Calu3 (cell line): ENCODE measurements at places on chromosomes 2 and 18. TPM values are rescaled to one million over a fixed set of nuclear protein-coding genes. Genes with fewer than 3 reads are reported as not detected.
A peak's percentile ranks its signal among the peaks of the same experiment; 100 is the strongest.

Gene UGT1A10
- total RNA-seq: 107 and 120 TPM in 2 replicates

Gene PLB1
- total RNA-seq: 0.83 and 1.6 TPM in 2 replicates

Gene AMER3
- total RNA-seq: not detected in 2 replicates

Gene HOXD13
- not detected in 2 replicates for total RNA-seq

Gene LYPD6B
- 0.87 and 1.3 TPM in 2 replicates for total RNA-seq

Gene MREG
- 22.0 and 29.7 TPM in 2 replicates for total RNA-seq

Gene MOGAT1
- total RNA-seq: 35.9 and 51.2 TPM in 2 replicates

Gene POTEC
- total RNA-seq: not detected in 2 replicates

Gene COL4A3
- total RNA-seq: 17.6 and 20.2 TPM in 2 replicates

Gene NEMP2
- total RNA-seq: 8.5 and 10.2 TPM in 2 replicates

Gene TFCP2L1
- total RNA-seq: 21.1 and 29.8 TPM in 2 replicates

Gene FN1
- 123 and 133 TPM in 2 replicates for total RNA-seq

Gene CSRNP3
- 0.86 and 1.8 TPM in 2 replicates for total RNA-seq

Gene SLC1A4
- total RNA-seq: 15.4 and 22.9 TPM in 2 replicates

DNA sequence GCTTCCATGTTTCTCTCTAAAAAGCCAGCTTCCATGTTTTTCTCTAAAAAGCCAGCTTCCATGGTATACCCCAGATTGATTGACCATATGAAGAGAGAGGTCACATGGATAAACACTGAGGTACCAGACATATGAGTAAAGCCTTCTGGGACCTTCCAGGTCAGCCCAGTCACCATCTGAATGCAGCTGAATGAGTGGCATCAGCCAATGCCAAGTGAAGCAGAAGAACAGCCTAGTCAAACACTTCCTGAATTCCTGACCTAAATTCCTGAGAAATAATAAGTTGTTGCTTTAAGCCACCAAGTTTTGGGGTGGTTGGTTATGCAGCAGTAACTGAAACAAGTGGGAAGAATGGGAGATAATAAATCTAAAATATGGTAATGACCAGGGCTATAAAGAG is 5.7 kb upstream of the ALS2 start:
- H3K4me3 ChIP-seq: no peak overlapping the region
- no peak for DNase-seq
- H3K27me3 ChIP-seq: no peaks in the 10 kb centered on the region
- no peak overlapping the region for H3K27ac ChIP-seq

- no peaks in the 10 kb centered on the region for H3K4me1 ChIP-seq
- H3K27ac ChIP-seq: no peak overlapping the region
- no peaks in the 10 kb centered on the region for H3K36me3 ChIP-seq
- no peak for DNase-seq
- H3K27me3 ChIP-seq: no peaks in the 10 kb centered on the region
Observed at GRCh38 chr18:26723981-26724380, 141.5 kb downstream of the AQP4 start.

DNA sequence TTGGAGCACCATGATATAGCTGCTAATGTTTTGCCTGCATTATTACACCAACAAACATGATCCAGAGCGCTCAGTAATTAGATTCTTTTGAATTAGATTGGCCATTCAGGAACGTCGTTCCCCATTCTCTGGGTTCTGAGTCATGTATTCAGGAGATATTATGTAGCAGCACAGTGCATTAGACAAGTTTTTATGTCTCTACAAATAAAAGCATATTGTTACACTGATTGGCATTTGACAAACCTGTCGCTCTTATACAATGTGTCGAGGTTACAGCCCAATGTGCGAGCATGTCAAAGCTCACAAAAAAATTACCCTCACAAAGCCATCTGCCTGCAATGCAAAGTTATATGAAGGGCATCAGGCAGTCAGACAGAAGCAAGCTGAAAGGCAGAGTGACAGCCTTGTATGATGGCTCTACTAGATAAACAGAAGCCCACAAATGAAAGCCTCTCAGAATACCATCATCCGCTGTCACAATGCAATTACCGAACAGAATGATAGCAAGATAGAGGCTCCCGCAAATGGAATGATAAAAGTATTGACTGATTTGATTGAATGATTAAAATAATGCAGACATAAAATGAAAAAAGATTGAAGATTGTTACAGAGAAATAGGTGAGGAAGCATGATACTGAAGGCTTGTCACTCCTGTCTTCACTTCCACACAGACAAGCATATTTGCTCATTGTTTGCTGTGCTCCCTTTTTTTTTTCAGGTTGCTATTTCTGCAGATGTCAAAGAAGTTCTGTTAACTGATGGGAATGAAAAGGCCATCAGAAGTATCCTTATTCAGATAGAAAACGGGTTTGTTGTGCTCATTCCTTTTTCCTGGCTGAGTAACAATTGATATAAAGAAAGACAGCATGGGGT is 234.6 kb upstream of the SIX3 start:
- no peaks in the 10 kb centered on the region for H3K36me3 ChIP-seq
- H3K4me3 ChIP-seq: no peak overlapping the region
- H3K27me3 ChIP-seq: no peaks in the 10 kb centered on the region
- H3K4me1 ChIP-seq: no peaks in the 10 kb centered on the region
- no peak overlapping the region for H3K27ac ChIP-seq

GRCh38 chr2:126115975-126116374 is 540.0 kb upstream of the GYPC start:
- H3K27me3 ChIP-seq: no peaks in the 10 kb centered on the region
- no peaks in the 10 kb centered on the region for H3K4me1 ChIP-seq
- no peaks in the 10 kb centered on the region for H3K36me3 ChIP-seq

DNA sequence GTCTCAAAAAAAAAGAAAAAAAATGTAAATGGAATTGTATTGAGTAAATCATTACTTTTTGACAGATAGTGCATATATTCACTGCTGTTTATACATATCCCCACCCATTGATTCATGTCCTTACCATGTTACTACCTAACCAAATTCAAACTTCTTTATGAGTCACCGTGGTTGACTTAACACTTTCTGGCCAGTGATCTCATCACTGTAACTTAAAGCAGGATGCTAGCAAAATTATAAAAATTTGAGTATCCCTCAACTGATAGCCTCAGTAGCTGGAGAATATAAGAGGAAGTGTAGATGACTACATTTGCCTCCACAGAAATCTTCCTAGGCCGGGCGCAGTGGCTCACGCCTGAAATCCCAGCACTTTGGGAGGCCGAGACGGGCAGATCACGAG is 13.4 kb downstream of the CNOT9 start:
- H3K4me1 ChIP-seq: peaks cover 7% of the 10 kb centered on the region
- no peaks in the 10 kb centered on the region for H3K27me3 ChIP-seq
- no peak overlapping the region for H3K4me3 ChIP-seq
- no peak for DNase-seq
- H3K27ac ChIP-seq: no peak overlapping the region

- H3K4me1 ChIP-seq: no peaks in the 10 kb centered on the region
- H3K27ac ChIP-seq: no peak overlapping the region
- DNase-seq: no peak
- no peak overlapping the region for H3K4me3 ChIP-seq
- H3K36me3 ChIP-seq: no peaks in the 10 kb centered on the region
Observed at GRCh38 chr2:98201576-98201975, 114.6 kb downstream of the VWA3B start.

- DNase-seq: peak; percentile 73
- H3K36me3 ChIP-seq: peaks cover 20% of the 10 kb centered on the region
- no peaks in the 10 kb centered on the region for H3K27me3 ChIP-seq
Observed at GRCh38 chr2:134189009-134189720, 64.7 kb upstream of the MGAT5 start.

DNA sequence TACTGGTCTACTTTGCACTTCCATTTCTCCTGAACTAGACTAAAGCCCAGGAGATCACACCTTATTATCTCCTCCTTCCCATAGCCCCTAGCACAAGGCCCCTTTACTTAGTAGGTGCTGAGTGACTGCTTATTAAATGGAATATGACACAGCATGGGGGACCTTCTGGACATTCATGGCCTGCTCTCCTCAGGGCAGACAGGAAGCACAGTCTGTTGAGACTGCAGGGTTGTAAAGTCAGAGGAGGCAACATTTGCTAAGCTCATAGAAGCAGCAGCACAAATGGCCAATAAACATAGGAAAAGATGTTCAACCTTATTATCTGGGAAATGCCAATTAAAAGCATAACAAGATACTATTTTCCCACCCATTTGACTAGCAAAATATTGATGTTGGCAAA is 75.3 kb downstream of the DNMT3A start:
- no peaks in the 10 kb centered on the region for H3K4me1 ChIP-seq
- H3K36me3 ChIP-seq: no peaks in the 10 kb centered on the region
- no peak overlapping the region for H3K27ac ChIP-seq
- H3K27me3 ChIP-seq: no peaks in the 10 kb centered on the region
- H3K4me3 ChIP-seq: no peak overlapping the region

- H3K27me3 ChIP-seq: no peaks in the 10 kb centered on the region
- no peak overlapping the region for H3K27ac ChIP-seq
- H3K36me3 ChIP-seq: no peaks in the 10 kb centered on the region
- H3K4me1 ChIP-seq: no peaks in the 10 kb centered on the region
- no peak overlapping the region for H3K4me3 ChIP-seq
Observed at GRCh38 chr2:165857876-165858275, 63.8 kb upstream of the GALNT3 start.

DNA sequence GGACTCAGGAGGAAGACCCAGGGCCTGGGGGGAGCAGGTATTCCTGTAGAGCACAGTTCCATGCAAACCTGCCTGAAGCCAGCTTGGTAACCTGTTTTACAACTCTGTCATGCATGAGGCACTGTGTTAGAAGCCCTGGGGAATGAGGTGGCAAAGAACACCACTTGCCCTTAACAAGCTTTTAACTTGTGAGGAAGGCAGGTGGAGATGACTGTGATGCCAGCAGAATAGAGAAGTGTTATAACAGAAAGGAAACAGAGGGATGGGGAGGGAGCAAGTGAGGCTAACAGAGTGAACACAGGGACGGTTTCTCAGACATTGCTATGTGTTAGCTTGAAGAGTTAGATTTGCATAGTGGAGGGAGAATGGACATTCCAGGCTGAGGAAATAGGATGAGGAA is 11.5 kb upstream of the IL1A start:
- H3K4me3 ChIP-seq: peak overlapping the region; percentile 43
- H3K27ac ChIP-seq: peak overlapping the region; percentile 99
- peaks cover 83% of the 10 kb centered on the region for H3K4me1 ChIP-seq

GRCh38 chr2:101300836-101301235 is 7.7 kb downstream of the RNF149 start:
- H3K4me1 ChIP-seq: peaks cover 40% of the 10 kb centered on the region
- peaks cover 19% of the 10 kb centered on the region for H3K36me3 ChIP-seq
- no peaks in the 10 kb centered on the region for H3K27me3 ChIP-seq

- H3K27ac ChIP-seq: no peak overlapping the region
- H3K27me3 ChIP-seq: no peaks in the 10 kb centered on the region
- no peak for DNase-seq
- H3K4me3 ChIP-seq: no peak overlapping the region
Observed at GRCh38 chr18:57352761-57353136, 392 bp downstream of the ST8SIA3 start.
